ENCODE measurements at places on chromosomes 12 and 14.

GRCh38 chr12:15979096-15980092 lies 68.3 kb downstream of the DERA start:
- DNase-seq = no peak

DNA sequence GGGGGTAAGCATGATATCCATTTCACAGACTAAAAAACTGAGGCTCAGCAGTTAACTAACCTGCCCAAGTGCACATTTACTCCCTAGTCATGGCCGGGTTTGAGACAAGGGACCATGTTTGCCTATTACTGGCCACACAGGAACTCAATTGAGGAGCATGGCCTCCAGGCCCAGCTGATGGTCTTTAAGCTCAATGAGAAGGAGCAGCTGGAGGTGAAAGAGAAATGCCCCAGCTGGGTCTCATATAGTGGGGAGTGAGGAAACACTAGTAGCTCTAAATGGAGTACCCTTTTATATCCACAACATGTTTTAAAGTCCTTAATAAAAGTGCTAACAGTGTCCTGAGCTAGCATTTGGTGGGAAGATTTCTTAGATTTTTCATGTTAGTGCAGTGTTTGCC lies 1.6 kb downstream of the TDP1 start:
- no peak for DNase-seq

GRCh38 chr12:94041850-94042249 lies 106.5 kb upstream of the PLXNC1 start:
- DNase-seq = no peak

GRCh38 chr14:88599761-88600439 lies 37.1 kb downstream of the ZC3H14 start:
- DNase-seq = no peak

DNA sequence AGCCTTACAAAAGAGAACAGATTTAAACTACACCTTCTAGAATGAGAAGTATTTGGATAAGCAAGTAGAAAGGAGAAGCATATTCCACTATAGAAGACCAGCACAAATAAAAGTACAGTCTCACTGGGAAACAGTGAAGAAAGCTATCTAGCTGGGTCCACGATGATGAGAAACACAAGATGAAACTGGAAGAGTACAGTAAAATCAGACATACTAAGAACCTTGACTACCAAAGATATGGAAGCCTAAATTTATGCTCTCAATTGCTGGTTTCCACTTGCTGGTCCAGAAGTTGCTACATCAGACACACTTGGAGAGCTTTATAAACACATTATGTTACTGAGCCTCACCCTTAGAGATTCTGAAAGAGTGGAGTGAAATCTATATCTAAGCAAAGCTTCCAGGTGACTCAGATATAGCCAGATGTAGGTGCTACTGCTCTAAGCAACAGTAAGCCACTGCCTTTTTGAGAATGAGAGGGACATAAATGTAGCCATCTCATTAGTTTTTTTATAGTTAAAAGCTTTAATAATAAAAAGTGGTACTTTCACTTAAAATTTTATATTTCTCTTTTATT lies 96.3 kb upstream of the BBS10 start:
- DNase-seq = no peak

DNA sequence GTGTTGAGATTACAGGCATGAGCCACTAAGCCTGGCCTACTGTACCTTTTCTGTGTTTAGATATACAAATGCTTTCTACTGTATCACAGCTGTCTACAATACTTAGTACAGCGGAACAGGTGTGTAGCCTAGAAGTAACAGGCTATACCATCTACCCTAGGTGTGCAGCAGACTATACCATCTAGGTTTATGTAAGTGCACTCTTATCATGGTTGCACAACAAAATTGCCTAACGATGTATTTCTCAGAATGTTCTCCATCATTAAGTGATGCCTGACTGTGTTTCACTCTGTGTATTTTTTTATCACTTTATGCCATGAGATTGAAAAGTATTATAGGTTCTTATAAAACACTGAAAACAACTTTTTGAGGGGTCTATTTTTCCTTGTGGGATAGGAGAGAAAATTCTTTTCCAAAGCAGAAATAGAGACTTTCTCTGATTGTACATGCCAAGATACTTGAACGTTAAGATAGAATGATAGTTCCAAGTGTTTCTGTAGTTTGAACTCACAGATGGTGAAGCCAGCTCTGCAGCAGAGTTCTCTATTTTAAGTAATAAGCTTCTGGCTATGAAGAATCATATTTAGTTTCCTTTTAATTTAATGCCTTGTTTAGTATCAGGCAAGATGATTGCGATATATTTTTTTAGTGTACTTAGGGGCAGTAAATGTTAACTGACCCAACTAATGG lies 17.0 kb downstream of the TMPRSS12 start:
- no peak for DNase-seq

DNA sequence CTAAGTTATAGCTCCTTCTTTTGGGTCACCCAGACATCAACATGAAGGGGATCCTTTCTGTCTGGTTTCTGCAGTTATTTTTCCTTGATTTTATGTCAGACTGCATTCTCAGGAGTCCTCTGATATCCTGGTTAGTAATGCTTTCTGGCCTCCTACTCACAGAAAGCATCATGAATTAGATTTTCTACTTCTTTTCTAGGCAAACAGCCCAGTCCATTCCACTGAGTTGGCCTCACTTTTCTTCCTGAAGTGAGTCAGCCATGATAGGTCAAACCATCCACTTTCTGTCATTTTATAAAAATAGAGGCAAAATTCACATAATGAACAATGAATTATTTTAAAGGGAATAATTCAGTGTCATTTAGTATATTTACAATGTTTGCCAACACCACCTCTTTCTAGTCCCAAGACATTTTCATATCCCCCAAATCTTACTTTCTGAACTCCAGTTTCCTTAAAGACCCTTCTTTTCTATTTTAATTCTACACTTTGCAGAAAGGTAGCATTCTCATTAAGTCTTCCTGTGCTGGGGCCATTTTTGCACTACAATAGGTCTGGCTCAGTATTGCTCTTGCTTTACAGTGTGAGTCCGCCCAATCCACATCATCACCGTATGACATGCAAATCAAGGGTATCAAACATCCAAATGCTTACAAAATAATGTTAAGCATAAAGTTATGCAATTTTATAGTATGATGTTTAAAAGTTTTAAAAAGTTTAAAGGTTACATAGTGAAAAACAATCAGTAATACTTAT lies 95.1 kb downstream of the UNC79 start:
- no peak for DNase-seq

DNA sequence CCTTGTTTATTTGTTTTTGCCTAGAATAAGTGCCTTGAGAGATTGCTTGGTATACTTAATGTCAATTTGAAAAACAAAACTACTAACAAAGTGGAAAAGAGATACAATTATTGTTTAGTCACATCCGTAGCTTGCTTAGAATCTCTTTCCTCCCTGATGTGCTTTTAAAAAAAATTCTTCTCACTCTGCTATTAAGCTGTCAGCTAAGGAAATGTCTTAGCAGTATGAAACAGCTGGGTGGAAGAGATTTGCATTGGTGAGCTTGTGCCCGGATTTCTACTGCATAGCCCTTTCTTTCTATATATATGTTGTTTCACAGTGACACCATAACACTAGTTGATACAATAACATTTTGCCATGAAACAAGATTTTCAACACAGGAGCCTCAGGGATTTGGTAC lies 229.4 kb upstream of the RGS6 start:
- DNase-seq = no peak

GRCh38 chr12:69468237-69469026 lies 1.8 kb upstream of the FRS2 start:
- DNase-seq = no peak

GRCh38 chr12:59196989-59197388 lies 276.7 kb upstream of the LRIG3 start:
- DNase-seq = no peak

DNA sequence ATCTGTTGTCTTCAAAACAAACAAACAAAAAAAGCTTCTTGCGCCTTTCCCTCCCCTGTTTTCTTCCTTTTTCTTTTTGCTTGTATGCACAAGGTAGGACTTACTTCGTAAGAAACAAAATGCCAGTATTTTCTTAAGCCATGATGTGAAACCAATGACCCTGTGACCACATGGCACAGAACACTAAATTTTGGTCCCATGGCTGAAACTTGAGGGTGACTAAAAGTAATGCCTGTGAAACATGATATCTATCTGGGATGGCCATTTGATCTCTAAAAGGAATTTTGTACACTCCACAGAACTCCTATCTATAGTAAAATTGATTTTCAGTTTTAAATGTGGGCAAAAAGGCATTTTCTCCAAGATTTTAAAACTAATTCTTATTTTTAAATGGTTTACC lies 63.6 kb downstream of the PAPOLA start:
- DNase-seq = no peak

DNA sequence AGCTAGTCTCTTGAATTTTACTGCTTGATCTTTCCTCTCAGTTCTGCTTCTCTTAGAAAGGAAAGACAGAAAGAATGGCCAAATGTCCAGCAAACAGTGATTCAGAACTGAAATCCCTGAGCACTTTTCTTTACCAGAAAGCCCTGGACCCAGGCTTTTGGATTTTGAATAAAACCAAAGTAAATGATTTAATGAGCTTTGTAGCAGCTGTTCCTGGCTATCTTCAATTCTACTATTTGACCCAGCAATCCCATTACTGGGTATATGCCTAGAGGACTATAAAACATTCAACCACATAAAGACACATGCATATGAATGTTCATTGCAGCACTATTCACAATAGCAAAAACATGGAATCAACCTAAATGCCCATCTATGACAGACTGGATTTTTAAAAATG lies 187.2 kb downstream of the PRKD1 start:
- no peak for DNase-seq

DNA sequence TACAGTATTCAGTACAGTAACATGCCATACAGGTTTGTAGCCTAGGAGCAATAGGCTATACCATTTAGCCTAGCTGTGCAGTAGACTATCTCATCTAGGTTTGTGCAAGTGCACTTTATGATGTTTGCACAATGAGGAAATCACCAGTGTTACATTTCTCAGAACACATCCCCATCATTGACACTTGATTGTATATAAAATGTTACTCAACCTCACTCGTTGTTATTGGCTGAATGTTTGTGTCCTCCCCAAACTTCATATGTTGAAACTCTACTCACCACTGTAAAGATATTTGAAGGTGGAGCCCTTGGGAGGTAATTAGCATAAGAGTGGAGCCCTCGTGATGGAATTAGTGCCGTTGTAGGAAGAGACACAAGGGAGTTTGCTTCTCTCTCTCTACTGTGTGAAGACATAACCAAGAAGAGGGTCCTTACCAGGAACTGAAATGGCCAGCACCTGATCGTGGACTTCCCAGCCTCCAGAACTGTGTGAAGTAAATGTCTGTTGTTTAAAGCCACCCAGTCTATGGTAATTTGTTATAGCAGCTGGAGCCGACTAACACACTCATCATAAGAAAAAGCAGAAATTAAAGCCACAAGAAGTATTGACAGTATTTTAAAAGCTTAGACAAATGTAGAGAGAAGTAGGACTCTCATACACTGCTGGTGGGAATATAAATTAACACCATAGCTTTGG lies 3.2 kb upstream of the MED13L start:
- no peak for DNase-seq

GRCh38 chr12:3003357-3003992 lies 44.3 kb downstream of the TEAD4 start:
- no peak for DNase-seq

- no peak for DNase-seq
Measured at GRCh38 chr14:94451091-94451771, 1.4 kb downstream of the SERPINA11 start.

GRCh38 chr14:50229681-50230080 lies 1.7 kb downstream of the SOS2 start:
- no peak for DNase-seq

DNA sequence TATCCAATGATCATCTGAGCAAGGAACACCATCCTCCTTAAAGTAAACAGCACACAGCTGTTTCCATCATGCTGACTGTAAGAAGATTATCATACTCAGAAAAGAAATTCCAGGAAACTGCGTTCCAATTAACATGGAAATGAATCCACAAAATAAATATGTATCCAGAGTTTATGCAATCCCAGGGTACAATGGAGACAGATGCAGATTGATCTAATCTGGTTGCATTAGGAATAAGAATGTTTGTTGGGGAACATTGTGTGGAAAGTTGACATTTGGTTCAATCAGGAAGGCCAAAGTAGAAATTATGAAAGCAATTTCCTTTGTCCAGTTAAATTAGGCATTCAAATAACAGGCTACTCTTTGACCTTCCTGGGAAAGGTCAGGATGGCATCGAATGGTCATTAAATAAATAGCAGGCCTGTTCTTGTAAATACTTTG lies 236.9 kb upstream of the AMIGO2 start:
- DNase-seq = no peak

DNA sequence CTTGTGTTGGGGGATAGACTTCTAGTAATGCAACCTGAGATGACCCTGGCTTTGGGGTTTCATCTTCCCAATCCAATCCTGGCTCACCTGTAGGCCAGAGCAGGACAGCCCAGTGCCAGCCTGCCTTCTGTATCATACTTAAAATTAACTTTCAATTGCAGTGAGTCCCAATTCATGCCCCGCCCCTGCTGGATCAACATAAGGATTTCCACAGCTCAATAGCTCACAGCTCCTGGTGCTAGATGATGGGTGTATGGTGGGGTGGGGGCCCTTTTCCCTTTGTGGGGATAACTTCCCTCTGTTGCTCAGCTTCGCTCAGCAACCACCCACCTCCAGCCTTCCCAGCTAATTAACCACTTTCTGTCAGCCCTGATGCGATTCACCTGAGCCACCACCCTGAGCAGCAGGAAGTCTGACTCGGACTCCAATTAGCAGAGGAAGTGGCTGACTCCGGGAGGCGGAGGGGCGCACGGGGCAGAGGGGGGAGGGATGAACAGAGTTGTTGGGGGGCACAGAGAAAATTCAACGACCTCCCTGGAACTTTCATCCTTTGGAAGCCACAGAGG lies 24.3 kb upstream of the CHGA start:
- no peak for DNase-seq

DNA sequence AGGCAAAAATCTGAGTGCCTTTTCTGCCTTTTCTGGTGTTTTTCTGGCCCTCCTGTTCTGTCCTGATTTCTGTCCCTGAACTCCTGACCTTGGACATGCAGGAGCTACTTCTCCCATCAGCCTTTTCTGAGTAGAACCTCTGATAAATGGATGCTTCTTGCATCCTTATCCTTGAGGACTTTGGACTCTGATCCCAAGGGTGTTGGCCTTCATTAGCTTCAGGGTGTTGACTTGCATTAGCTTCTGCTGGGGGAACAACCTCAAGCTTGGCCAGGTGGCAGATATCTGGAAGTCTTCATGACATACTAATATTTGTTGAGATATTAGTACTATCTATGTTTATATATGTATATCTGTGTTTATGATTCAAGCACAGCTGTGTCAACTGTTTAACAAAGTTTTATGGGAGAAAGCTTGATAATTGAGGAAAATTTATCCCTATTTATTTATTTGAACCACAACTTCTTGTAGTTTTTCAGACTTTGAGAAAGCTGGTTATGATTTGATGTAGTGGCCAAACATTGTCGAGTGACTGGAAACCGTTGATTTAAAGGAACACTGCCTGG lies 124.3 kb downstream of the CHST11 start:
- no peak for DNase-seq

- no peak for DNase-seq
Measured at GRCh38 chr14:26845151-26845818, 247.5 kb upstream of the NOVA1 start.

- no peak for DNase-seq
Measured at GRCh38 chr14:67999705-68000384, 180.3 kb downstream of the RAD51B start.

Measured in CD4-positive, alpha-beta T cell treated with Interleukin-17A for 1 hour (primary cell).